ENCODE measurements at places on chromosomes 2 and 18. TPM values are rescaled to one million over a fixed set of nuclear protein-coding genes. Genes with fewer than 3 reads are reported as not detected.

Gene PCBP1
- 24.7 TPM for total RNA-seq

Gene TTR
- total RNA-seq: not detected

Gene CNGA3
- total RNA-seq: not detected

- no peak for DNase-seq
These were observed 99.3 kb downstream of the ASB1 start for GRCh38 chr2:238525990-238526389.

DNA sequence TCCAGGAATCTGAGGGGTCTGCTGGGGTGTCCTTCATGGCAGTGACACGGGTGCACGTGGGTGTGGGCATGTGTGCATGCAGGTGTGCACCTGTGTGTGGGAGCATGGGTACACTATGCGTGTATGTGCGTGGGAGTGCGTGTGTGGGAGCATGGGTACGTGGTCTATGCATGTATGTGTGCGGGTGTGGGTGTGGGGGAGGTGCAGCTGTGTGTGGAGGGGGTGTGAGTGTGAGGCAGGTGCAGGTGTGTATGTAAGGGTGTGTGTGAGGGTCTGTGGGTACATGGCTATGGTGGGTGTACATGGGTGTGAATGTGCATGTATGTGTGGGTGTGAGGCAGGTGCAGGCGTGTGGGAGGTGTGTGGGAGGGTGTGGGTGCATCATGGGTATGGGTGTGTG, 36.3 kb downstream of the EIPR1 start:
- DNase-seq: no peak

GRCh38 chr2:217430916-217431576, 571.2 kb upstream of the TNP1 start:
- peak; percentile 64 for DNase-seq

All from renal cortical epithelial cell (primary cell).